ENCODE measurements at places on chromosomes 16 and 17.
A peak's percentile ranks its signal among the peaks of the same experiment; 100 is the strongest.

DNA sequence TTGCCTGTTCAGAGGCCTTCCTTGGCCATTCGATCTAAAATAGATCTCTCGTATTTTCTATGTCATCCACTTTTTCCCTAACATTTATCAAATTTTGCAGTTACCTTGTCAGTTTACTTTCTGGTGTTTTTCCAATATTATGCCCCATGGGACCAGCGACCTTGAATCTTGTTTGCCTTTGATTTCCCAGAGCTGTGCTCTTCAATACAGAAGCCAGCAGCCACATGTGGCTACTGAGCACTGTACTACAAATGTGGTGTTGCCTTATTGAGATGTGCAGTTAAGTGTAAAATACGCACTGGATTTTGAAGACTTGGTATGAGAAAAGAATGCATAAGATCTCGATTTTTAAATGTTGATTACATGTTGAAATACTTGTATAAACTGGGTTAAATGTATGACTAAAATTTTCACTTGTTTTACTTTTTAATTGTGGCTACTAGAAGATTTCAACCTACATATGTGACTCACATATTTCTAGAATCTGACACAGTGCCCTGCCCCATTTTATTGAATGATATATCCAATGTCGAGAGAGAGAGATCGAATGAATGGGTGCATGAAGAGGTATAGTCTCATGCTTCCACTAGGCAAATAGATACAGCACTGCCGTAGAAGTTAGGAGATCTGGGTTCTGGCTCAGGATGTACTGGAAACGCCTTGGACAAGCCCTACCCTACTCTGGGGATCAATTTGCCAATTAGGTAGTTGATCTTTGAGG, 824 bp upstream of the PSME3 start:
- DNase-seq, result no peak

DNA sequence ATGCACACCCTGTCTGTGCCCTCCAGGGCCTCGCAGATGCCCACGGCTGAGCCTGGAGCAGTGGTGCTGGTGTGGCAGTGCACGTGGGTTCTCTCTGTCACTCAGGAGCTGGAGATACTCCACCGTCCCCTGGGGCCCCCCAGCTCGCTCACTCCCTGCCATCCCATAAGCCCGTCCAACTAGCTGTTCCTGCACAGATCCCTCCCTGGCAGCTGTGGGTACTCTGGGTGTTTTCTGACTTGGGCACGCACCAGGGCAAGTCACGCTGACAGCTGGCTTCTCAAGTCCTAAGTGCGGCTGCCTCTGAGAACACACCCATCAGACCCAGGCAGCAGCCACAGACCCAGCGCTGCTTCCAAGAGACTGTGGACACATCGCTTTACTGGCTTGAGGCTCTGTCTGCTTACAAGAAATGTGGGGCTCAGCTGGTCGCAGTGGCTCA, 25.4 kb upstream of the ITGB4 start:
- peak; percentile 93 for DNase-seq

GRCh38 chr17:44915321-44915726, at the start of gene GFAP:
Gene GFAP, minus strand, starts transcription at chr17:44915500. Its CDS starts 14 bp downstream, at chr17:44915486.
- DNase-seq, result no peak

DNA sequence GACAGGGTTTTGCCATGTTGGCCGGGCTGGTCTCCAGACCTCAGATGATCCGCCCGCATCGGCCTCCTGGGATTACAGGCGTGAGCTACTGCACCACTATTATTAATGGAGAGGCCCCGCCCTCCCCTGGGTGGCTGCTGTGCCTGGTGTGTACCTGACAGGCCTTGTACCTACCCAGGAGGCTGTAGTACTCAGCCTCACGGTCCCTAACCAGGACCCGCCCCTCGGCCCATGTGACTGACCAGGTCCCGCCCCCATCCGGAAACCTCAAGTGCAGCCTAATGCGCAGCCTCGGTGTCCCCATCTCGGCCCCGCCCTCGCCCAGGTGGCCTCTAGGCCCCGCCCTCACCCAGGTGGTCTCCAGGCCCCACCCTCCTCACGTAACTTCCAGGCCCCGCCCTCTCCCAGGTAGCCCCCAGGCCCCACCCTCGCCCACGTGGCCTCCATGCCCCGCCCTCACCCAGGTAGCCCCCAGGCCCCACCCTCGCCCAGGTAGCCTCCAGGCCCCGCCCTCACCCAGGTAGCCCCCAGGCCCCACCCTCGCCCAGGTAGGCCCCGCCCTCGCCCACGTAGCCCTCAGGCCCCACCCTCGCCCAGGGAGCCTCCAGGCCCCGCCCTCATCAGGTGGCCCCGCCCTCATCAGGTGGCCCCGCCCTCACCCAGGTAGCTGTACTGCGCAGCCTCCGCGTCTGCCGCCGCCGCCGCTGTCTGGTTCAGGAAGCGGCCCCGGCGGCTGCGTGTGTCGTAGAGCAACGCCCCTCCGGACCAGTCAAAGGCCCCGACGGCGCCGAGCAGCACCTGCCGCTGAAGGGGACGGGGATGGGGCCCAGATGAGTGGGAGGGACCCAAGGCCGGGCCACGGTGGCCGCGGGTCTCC, 31.0 kb downstream of the HASPIN start:
- DNase-seq, result peak; percentile 97

GRCh38 chr16:35753559-35754390, 2294.4 kb downstream of the TP53TG3F start:
- no peak for DNase-seq

- peak; percentile 46 for DNase-seq
These were observed 34.9 kb downstream of the ARHGAP17 start for GRCh38 chr16:24980077-24980793.

GRCh38 chr17:60036796-60037677, 41.7 kb downstream of the HEATR6 start:
- DNase-seq, result peak; percentile 75

DNA sequence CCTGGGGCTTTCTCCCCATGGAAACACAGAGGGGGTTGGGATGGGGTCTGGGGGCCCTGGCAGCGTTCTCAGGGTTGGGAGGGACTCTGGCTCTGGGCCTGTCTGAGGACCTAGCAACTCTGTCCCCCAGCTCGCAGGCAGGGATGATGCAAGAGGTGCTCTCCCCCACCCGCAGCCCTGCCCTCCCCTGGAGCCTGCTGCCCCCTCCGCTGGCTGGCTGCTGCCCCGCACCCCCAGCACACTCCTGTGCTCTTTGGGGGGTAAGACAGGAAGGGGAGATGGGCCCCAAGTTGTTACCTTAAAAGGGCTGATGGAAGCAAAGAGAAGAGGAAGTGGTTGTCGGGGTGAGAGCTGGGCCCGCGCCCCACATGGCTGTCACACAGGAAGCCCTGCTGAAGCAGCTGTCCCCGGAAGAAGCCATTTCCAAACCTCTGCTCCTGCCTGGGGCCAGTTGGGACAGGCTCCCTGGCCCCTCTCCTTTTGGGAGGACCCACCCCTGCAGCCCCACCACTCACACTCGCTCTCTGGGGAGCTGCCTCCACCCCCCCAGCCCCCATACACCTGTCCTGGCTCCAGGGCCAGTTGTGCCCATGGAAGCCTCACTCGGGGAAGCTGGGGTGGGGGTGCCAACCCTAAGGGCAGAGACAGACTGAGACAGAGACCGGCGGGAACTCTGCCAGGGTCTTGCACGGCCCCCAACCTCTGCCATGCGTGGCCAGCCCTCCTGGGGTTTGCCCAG, 2.5 kb downstream of the CORO1A start:
- DNase-seq, result peak; percentile 72

DNA sequence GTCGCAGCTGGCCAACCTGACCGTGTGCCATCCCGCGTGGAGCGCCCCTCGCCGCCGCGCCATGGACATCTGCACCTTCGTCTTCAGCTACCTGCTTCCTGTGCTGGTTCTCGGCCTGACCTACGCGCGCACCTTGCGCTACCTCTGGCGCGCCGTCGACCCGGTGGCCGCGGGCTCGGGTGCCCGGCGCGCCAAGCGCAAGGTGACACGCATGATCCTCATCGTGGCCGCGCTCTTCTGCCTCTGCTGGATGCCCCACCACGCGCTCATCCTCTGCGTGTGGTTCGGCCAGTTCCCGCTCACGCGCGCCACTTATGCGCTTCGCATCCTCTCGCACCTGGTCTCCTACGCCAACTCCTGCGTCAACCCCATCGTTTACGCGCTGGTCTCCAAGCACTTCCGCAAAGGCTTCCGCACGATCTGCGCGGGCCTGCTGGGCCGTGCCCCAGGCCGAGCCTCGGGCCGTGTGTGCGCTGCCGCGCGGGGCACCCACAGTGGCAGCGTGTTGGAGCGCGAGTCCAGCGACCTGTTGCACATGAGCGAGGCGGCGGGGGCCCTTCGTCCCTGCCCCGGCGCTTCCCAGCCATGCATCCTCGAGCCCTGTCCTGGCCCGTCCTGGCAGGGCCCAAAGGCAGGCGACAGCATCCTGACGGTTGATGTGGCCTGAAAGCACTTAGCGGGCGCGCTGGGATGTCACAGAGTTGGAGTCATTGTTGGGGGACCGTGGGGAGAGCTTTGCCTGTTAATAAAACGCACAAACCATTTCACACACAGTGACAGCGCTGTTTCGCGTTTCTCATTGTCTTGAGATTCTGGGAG, 2.0 kb upstream of the ZACN start:
- peak; percentile 57 for DNase-seq

DNA sequence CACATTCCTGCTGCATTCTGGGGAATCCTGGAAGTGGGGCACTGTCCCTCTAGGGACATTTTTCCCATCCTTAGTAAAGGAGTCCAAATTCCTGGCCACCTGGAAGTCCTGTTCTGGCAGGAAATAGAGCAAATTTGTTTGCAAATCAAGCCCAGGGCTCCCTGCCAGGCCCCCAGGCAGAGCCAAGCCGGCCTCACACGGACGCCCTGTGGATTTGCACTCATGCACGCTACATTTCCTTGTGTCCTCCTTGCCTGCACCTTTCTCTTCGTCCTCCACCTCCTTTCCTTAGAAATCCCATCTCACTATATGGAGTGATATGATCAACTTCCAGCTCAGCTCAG, 7.0 kb upstream of the CALB2 start:
- no peak for DNase-seq

DNA sequence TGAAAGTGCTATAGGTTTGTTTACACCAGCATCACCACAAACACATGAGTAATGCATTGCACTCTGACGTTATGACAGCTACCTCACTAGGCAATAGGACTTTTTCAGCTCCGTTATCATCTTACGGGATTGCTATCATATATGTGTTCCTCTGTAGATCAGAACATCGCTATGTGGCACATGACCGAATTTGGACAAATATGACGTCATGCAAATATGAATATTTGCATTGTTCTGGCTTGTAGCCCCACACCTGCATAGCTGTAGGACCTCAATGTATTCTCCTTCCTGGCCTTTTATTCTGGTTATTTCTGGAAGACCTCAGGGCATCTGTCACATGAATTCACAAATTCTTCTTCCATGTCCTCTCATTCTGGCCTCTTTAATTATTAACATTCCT, 393.2 kb downstream of the CDH13 start:
- no peak for DNase-seq

- peak; percentile 53 for DNase-seq
These were observed 13.4 kb downstream of the WFDC1 start for GRCh38 chr16:84308120-84308519.

GRCh38 chr16:69904495-69905170, 46.5 kb upstream of the CLEC18A start:
- DNase-seq, result no peak

- DNase-seq, result no peak
These were observed 252.9 kb upstream of the XYLT1 start for GRCh38 chr16:17723531-17724134.

GRCh38 chr17:29828676-29829284, 101.2 kb downstream of the SSH2 start:
- DNase-seq, result peak; percentile 37

DNA sequence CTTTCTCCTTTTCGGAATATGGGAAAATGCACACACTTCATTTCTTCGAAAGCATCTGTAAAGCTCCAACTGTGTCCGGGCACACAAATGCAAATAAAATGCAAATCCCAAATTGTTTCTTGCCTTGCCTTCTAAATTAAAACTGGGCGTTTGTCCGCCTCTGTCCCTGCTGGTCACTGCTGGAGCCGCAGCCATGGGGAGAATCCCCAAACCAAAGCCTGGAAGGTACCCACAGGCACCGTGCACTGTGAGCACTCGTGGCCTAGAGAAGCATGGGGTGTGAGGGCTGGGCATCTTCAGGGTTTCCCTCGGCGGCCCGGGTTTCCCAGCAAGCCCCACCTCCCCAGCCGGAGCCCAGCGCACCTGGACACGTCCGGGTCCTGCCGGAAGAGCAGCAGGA, 2.9 kb downstream of the SLC47A2 start:
- no peak for DNase-seq

- no peak for DNase-seq
These were observed 538.2 kb upstream of the CDH5 start for GRCh38 chr16:65828296-65828695.

DNA sequence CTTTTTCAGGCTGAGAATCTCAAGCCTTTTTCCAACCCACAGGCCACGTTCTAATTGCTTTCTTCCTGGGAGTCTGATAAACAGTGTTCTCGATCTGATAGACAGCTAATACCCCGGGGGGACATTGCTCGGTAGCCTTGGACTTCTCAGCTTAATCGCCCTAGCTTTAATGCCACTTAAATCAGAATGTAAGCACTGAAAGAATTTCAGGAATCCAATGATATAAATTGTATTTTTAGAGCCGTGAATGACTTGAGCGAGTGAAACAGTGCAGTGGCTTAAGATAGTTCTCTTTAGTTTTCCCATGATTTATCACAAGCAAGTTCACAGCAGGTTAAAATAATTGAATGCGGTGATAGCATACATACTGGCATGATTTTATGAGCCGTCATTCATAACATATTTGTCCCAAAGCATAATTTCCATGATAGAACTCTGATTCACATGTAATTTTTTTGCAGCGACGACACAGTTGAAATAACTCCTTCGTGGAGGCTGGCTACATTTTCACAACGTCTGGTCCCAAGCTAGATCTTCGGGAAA, 116.1 kb upstream of the MYOCD start:
- no peak for DNase-seq

DNA sequence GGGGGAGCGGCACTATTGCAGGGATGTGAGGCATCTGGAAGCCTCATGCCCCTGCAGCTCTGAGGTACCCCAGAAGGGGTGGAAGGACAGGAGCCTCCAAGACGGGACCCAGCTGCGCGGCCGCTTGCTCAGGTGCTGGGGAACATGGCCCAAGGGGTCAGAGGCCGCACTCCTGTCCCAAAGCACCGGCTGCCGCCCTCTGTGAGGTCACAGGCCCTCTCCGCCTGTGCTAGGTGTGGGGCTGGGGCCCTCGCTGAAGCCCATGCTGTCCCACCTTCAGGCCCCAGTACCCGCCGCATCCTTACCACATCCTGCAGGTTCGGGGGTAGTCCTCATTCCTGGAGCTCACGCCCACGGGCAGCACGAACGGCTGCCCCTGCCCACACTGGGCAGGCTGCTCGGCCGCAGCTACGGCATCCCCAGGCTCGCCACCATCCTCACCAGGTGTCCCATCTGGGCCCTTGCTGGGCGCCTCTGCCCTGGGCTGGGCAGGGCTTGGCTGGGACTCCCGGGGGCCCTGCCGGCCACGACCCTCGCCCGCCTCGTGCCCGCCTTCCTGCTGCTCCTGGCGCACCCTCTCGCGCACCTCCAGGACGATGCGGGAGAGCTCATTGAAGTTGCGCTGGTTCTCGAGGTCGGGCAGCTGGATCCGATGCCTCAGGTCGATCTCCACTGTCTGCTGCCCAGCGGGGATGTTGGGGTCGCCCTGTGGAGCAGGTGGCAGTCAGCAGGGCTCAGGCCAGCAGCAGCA, 16.6 kb upstream of the C16orf95 start:
- DNase-seq, result no peak
